ENCODE measurements at places on chromosomes 16 and 17.

DNA sequence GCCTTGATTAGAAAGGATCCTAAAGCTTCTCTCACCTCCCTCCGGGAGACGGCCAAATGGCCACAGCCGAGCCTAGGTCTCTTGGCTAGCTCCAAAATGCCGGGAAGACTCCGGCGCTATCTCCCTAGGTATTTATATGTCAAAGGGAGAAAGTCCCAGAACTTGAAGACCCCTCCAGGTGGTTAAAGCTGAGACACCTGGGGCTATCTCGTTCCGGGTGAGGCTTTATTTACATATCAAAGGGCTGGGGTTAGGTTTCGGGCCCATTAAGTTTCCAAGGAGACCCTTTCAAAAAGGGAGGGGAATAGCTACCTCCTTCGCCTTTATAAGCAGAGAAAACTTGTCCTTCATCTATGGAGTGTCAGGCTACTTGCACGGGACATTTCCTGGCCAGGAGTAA lies 70.9 kb upstream of the KIFC3 start:
- DNase-seq: no peak

GRCh38 chr16:4376126-4376892 lies 4.7 kb downstream of the VASN start:
- DNase-seq: peak; percentile 61

DNA sequence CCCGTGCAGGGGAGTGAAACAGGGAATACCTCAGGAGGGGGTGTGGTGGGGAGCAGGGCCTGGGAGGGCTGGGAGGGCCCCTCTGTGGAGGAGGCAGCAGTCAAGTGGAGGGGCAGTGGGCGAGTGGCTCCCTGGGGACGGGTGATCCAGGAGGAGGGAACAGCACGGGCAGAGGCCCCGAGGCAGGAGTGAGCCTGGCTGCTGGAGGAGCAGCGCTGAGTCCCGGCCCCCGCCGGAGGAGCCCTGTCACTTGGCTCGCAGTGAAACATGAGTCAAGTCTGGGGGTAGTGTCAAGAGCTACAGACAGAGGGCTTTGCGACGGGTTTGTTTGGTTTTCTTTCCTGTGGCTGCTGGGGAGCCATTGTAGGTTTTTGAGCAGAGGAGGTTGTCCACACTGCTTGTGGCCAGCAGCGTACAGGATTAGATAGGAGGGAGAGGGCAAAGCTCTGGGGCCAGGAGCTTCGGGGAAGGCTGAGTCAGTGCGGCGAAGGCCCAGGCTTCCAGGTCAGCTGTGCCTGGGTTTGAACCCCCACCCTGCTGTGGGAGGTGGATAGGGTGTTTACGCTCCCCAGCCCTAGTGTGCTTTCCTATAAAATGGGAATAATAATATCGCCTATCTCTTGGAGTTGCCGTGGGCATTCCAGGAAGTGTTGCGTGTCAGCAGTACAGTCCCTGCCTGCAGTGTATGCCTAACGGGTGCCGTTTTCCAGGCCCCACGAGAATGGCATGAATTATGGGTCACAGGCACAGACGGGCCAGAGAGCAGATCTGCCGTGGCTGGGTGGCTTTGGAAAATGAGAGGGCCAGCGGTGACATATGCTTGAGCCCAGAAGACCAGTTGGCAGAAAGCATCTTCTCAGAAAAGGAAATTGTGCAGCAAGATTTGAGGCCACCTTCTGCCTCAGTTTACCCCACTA lies 115.9 kb upstream of the CIBAR2 start:
- no peak for DNase-seq

DNA sequence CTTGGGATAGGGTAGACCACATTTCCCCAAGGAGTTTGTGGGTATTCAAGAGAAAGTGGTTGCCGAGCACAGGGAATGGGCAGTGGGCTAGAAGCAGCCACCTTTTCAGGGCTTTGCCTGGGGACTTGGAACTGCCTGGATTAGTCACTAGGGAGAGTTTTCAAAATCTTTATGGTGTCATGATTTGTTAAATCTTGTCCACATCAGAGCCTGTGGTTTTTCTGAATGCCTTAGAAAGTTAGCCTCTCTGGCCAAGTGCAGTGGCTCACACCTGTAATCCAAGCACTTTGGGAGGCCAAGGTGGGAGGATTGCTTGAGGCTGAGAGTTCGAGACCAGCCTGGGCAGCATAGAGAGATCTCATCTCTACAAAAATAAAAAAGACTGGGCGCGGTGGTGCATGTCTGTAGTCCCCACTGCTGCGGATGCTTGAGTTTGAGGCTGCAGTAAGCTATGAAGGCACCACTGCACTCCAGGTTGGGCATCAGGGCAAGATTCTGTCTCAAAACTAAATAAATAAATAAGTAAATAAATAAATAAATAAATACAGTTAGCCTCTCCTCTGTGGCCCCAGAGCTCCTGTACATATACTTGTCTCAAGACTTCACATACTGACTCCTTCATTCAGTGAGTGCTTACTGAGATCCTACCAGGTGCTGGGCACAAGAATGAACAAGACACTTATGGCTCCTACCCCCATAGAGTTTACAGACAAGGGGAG lies 76.3 kb upstream of the HNF1B start:
- DNase-seq: peak; percentile 44

DNA sequence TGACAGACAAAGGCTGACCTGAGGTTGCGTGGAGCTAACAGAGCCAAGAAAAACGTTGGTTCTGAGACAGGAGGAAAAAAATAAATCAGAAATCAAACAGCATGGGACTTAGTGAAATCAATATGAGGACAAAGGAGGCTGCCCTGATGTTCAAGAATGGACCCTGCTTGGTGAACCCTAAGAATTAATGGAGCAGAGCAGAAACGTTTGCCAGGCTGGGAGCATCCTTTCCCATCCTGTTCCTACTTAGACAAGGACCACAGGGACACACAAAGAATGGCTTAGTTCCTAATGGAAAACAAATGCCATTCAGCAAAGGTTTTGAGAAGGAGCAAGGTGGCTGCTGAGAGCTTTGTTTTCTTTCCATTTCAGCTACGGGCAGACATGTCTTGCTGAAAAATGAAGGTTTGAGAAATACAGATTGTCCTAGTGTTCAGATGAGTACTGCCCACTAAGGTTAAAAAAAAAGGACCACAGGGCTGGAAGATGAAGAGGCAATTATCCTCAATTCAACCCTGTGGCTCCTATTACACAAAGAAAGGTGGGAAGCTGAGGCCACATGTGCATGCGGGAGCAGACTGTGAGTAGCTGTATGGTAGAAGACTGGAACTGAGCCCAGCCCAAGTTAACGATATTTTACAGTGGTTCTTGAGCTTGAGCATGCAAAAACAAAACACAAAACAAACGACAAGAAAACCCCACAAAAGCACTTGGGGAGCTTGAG lies 230.1 kb downstream of the SLC39A11 start:
- no peak for DNase-seq

DNA sequence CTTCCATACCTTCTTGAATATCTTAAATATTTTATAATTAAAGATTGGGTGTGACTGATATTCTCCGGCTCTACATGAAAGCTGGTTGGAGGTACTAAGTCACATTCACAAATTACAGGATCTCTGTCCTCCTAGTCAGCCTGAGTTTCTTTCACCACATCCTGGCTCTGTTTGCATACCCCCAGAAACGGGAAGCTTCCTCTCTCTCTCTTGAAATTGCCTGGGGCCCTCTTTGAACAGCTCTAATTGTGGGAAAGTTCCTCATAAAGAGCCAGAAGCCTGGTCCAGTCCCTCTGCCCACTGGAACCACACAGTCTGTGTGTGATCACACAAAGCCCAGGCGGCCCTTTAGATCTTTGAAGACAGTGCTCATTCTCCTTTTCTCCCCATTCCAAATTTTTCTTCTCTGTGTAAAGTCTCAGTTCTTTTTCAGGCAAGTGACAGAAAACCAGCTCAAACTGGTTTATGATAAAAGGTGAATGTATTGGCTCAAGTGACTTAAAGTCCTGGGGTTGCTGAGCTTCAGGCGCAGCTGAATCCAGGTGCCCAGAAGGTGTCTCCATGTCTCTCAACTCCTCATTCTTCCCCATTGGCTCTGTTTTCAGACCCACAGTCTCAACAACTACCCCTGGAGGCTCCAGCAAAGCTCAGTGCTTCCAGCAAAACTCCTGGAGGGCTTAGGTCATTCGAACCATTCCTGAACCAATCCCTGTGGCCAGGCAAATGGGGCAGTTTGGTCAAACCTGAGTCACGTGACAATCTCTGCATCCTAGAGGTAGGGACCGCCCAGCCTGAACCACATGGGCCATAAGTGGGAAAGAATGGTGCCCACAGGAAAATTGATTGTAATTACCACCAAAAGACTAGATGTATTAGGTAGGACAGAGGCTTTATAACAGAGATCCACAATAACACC lies 8.5 kb upstream of the RAI1 start:
- no peak for DNase-seq

- DNase-seq: peak; percentile 55
Observed at GRCh38 chr17:37614391-37614790, 5.2 kb upstream of the SYNRG start.

GRCh38 chr17:59221159-59221847 lies 992 bp downstream of the GDPD1 start:
- no peak for DNase-seq

GRCh38 chr16:78816499-78817195 lies 717.2 kb downstream of the WWOX start:
- no peak for DNase-seq

- no peak for DNase-seq
Observed at GRCh38 chr17:40568074-40568836, 3.0 kb upstream of the CCR7 start.

DNA sequence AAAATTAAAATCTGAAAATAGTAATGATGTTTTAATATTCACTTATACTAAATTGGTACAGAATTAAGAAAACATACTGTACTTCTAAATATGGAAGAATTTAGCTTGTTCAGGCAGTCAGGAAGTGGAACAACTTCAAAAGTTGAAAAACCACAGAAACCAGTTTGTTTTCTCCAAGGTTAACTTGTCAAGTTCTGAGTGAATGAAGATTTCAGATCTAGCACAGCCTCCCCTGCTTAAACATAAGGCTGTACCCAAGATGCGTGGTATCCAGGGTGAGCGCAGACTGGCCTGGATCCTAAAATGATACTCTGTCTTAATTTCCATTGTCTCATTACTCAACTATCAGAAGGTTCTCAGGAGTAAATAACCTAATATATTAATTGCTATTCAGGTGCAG lies 730.7 kb upstream of the KIF2B start:
- DNase-seq: no peak

GRCh38 chr17:45977976-45978626 lies 20.9 kb upstream of the STH start:
- DNase-seq: no peak

GRCh38 chr17:78658281-78658785 lies 81.1 kb upstream of the DNAH17 start:
- DNase-seq: peak; percentile 63

GRCh38 chr17:59361386-59361785 lies 29.9 kb downstream of the YPEL2 start:
- peak; percentile 85 for DNase-seq

DNA sequence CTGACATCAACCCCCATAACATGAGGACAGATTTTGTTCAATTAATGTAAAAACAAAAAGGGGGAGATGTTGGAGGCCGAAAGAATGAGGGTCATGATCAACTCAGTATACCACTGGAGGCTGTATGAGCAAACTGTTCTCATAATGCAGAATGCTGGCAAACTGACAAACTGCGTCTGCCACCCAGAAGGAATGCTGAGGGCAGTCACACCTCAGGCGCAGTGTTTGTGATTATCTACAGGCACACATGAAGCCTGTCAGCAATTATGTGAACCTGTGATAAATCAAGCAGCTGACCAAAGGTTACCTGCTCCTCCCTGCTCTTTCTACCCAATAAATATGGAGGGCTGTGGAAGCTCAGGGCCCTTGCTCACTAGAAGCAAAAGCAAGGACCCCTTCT lies 27.3 kb downstream of the CD300LG start:
- no peak for DNase-seq

- DNase-seq: no peak
Observed at GRCh38 chr16:66961914-66962313, 848 bp downstream of the CES3 start.

DNA sequence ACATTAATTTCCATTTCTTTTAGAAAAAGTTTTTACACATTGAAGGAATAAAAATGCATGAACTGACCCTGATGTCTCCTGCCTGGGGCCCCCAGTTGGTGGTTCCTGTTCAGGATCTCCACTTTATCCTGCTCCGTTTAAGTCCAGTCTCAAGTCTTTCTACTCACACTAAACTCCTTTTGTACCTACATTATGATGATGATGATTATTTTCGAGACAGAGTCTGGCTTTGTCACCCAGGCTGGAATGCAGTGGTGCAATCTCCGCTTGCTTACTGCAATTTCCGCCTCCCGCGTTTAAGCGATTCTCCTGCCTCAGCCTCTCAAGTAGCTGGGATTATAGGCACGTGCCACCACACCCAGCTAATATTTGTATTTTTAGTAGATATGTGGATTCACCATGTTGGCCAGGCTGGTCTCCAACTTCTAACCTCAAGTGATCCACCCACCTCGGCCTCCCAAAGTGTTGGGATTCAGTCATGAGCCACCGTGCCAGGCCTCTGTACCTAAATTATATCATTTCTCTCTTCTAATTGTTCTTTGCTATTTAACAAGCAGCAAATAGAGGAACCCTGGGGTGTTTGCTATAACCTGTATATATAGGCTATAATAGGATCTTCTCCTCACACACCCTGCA lies 2.2 kb upstream of the FOXK2 start:
- no peak for DNase-seq

GRCh38 chr16:14186007-14186794 lies 115.1 kb downstream of the MRTFB start:
- peak; percentile 72 for DNase-seq

- no peak for DNase-seq
Observed at GRCh38 chr17:73348829-73349095, 37.0 kb upstream of the CDC42EP4 start.

DNA sequence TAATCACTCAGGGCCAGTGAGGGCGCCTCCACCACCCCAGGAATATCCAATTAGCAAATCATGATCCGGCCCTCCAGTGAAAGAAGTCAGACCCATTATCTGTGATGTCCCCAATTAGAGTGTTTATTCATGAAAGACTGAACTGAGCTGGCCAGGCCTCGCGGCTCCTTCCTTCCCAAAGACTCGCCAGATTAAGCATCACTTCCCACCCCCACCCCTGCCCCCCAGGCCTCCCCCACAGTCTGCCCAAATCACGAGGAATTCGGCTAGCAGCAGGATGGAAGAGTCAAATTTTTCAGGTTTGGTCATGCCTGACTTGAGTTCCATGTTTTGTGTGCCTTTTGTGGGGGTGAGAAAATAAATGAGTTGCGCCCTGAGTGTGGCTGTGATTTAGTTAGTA lies 298.4 kb upstream of the SALL1 start:
- DNase-seq: no peak

DNA sequence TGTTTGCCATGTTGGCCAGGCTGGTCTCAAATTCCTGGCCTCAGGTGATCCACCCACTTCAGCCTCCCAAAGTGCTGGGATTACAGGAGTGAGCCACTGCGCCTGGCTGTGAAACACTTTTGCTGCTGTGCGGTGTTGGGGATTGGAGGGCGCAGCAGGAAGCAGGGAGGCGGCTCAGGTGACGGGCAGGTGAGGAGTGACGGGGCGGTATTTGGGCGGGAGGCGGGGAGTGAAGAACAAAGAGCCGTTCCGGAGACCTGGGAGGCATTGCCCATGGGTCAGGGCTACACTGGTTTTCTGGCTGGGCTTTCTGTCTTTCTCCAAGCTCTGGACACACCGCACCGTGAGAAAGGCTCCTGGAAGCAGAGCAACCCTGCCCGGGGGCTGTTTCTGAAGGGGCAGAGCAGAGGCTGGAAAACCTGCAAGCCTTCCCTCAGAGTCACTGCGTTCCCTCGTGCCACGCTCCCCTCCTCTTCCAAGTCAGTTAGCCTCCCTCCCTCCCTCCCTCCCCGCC lies 22.1 kb downstream of the CRISPLD2 start:
- no peak for DNase-seq

GRCh38 chr17:57935833-57936807 lies 19.1 kb downstream of the CUEDC1 start:
- DNase-seq: no peak

GRCh38 chr17:78038748-78039288 lies 80.3 kb downstream of the TNRC6C start:
- DNase-seq: no peak

Data from skeletal muscle cell (primary cell).